ENCODE measurements at places on chromosomes 5 and 9.

DNA sequence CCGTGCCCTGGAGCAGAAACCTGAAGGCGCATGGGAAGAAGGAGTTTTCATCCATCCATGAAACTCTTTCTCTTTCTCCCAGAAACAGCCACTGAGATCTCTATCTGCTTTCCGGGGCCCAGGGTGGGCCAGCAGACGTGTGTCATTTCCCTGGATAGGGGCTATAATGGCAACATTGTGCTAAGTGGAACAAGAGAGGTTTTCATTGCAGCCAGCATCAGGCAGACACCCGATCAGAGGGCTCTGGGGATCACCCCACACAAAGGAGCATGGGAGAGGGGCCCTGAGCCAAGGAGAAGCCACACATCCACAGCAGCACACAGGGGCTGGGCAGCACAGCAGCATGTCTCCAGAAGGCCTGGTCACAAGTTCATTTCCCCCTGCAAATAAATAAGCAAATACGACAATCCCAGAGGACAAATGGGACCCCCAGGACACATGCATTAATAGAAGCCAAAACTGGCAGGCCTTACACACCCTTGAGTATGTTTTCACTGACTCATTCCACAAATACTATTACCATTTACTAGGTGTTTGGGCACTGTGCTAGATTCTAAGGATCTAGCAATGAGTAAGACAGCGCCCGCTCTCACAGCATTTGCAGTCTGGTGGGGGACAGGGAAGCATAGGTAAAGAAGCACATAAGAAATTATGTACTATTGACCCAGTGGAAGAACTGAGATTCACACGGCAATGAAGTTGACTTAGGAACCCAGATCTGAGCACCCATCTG is 4.3 kb upstream of the AFAP1L1 start:
- no peak for DNase-seq

DNA sequence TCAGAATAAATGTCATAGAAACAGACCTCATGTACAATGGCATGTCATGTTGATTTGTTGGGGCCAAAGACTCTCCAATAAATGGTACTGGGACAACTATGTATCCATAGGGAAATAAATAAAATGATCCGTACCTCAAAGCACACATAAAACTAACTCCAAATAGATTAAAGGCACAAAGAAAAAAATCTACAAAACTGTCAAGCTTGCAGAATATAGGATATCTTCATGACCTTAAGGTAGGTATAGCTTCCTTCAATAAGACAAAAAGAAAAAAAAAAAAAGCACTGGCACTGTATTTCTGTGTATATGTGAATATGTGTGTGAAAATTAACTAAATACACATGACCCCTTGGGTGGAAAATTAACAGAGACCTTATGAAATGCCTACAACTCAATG is 101.9 kb downstream of the DIRAS2 start:
- DNase-seq = no peak

- no peak for DNase-seq
Measured at GRCh38 chr5:59299006-59299405, 594.5 kb downstream of the PDE4D start.

DNA sequence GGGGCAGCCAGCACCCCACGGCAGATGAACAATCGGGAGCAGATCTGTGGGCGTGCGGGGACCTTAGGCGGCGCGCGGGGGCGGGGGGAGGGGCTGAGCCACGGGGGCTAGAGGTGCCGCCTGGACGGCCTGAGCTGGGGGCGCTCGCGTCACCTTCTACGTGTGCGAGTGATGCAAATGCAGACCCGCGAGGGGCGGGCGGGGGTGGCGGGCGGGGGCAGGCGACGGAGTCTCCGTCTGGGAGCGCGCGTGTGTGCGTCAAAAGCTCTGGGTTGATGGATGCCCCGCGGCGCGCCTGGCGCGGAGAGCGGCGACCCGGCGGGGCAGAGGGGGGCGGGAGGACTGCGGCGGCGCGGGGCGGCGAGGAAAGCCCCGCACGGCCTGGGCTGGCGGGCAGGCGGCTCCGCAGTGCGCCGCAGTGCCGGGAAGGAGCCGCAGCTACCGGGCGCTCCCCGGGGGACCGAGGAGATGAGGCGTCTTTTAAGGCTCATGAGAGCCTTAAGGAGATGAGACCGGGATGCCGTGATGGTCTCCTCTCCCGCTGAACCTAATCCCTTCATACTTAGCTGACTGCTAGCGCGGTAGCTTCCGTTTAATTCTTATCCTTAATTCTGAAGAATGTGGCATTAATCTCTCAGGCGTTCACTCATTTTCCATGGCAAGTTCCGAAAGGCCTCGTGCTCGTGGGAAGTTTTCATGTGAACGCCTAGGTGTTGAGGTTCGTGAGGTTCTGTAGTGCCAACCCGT is 1.5 kb downstream of the SV2C start:
- no peak for DNase-seq

- DNase-seq = no peak
Measured at GRCh38 chr9:97408562-97408961, 3.3 kb upstream of the TDRD7 start.

DNA sequence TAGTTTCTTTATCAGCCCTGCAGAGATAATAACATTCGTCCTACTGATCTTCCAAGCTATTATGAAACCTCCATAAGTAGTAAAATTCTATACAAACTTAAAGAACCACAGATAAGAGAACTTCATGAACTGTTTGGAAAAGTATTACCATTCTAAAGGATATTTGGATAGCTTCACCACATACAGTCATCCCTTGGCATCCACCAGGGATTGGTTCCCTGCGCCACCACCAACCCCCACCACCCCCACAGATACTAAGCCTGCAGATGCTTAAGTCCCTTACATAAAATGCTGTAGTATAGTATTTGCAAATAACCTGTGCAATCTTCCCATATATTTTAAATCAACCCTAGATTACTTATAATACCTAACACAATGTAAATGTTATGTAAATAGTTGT is 61.4 kb upstream of the SHISAL2B start:
- DNase-seq = no peak

- no peak for DNase-seq
Measured at GRCh38 chr5:8020861-8021514, 152.0 kb downstream of the MTRR start.

DNA sequence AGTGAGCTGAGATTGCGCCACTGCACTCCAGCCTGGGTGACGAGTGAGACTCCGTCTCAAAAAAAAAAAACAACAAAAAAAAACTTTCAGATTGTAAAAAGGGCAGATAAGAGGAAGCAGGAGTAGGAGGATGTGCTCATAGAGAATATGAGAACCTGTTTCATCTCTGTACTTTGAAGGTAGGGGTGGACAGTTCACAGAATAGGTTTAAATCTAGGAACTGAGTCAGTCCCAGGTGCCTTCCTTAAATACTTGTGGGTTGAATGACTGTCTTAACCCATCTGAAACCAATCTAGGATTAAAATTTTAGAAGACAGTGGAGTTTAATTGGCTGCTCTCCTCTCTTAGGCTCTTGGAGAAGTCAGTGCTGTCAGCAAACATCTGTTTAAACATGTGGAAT is 12.4 kb downstream of the POLK start:
- no peak for DNase-seq

DNA sequence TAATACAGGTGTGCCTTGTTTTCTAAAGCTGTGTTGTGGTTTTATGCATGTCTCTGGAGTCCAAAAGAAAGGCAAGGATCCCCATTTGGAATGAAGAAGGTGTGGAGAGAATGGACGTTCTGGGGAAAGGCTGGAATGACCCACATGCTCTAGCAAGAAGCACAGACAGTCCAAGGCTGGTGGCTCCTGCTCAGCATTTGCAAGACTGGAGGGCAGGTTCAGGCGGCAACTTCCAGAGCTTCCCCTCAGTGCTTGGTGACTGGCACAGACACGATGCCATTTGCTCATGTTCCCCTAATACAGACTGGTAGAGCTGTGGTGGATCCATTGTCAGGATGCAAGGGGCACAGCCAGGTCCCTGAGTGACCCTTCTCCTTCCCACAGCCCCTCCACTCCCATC is 8.2 kb downstream of the SLC22A4 start:
- no peak for DNase-seq

DNA sequence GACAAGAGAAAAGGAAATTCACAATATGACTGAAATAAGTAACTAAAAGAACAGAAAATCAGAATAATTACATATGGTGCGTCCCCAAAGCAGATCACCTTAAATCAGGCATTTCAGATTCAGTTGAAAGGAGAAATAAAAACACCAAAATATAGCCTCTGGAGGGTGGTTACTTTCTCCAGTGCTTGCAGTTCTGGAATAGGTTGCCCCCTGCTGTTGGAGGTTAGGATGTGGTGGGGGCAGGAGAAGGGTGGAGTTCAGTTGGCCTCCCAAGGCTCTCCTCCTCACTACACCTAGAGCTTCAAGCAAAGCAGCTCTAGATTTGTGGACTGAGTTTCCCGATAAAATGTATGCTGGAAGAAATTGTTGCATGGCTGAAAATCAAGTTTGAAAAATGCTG is 338.2 kb upstream of the TLE4 start:
- DNase-seq = no peak

GRCh38 chr5:33153372-33153771 is 287.4 kb upstream of the TARS1 start:
- no peak for DNase-seq

- DNase-seq = no peak
Measured at GRCh38 chr9:116247284-116247683, 93.7 kb downstream of the PAPPA start.

- no peak for DNase-seq
Measured at GRCh38 chr5:113682497-113683136, 169.1 kb downstream of the YTHDC2 start.

- no peak for DNase-seq
Measured at GRCh38 chr5:89071101-89071940, 188.3 kb upstream of the MEF2C start.

- DNase-seq = no peak
Measured at GRCh38 chr5:139636207-139636792, 11.8 kb upstream of the CXXC5 start.

Measured in activated naive CD4-positive, alpha-beta T cell treated with anti-CD3 and anti-CD28 coated beads, Interleukin-2, amount 50 U/mL, for 72 hours (primary cell).